Kidney (tissue), 22 donors: ENCODE measurements at places on chromosomes 3 and 15. TPM values are rescaled to one million over a fixed set of nuclear protein-coding genes. Genes with fewer than 3 reads are reported as not detected.

The CEP152 gene
- polyA plus RNA-seq, result 1.4 TPM

- no peak for DNase-seq
Observed at GRCh38 chr3:161474741-161475140, 21.9 kb upstream of the OTOL1 start.

DNA sequence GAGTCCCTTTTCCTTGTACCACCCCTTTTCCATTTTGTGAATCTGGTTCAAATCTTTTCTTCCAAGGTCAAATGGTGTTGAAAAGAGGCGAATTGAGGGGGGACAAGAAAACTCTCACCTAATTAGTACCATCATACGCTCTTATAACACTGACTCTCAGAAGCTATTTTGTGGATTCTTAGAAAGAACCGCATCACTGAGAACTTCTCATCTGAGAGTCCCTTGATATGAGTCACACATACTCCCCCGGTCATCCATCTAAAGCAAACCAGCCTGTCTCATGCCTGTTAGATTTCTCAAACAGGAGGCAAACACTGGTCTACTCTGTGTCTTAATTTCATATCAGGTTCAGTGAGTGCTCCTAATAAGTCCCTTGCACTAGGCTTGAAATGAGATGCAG, 76.5 kb upstream of the SPRED1 start:
- no peak for DNase-seq

- peak; percentile 60 for DNase-seq
Observed at GRCh38 chr15:74434263-74435136, 742 bp upstream of the SEMA7A start.

DNA sequence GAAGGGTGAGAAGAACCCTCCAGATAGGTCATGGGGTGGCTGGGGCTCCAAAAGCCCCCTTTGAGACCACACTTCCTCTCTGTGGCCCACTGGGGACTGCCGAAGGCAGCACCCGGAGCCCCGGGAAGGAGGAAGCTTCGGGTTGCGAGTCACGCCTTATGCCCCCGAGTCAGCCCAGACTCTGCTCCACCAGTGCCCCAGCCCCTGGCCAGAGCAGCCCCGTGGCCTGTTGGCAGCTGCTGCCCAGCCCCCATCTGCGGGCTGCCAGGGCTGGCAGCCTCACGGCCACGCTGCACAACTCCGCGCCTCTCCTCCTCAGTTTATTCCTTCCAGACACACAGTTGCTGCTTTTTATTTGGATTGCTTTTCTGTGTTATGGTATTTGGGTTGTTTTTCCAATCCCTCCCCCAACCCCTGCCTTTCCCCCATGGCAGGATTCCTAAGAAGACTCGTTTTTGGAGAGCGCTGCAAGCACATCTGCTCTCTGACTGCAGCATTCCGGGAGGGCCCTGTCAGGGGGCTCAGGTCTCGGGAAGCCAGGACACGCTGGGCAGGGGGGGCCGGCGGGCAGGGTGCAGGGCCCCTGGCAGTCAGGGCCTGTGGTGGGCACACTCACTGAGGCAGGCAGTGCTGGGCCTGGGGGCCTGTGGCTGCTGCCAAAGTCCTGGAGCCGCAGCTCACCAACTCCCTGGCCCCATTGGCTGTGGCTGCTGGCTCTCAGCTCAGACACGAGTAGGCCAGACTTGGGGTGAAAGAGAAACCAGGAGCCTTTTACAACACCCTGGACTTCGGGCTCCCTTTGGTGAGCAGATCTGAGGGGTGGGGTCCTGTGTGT, 20.2 kb downstream of the MAGEF1 start:
- peak; percentile 73 for DNase-seq

DNA sequence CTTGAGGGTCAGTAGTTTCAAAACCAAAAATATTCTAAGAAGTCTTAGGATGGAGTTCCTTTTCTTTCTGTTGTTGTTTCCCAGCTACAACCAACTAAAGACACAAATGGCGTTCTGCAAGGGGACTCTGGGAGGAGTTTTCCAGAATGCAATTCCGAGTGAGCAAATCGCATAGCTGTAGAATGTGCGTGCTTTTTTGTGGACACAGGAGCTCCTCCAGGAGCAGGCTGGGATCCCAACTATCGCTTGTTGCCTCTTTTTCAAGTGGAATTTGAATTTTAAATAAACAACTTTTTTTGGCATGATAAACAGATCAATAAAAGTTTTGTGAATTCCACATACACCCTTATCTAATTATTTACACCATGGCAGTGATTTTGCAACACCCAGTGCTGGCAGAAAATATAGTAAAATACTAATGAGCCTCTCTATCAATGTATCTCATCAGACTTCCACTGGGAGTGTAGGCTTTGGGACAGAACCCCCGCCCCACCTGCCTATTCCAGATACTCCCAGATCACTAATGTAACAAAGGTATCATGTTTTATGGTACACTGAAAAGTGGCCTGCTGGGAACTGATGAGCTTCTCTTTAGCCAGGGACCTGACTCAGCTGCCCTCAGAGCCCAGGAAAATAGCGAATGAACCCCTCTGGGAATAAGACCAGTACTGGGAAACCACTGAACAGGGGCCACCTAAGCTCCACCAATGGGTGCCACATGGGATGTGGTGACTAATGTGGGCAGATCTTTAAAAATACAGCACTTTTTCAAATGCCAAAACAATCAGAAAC, 66.4 kb downstream of the LMCD1 start:
- no peak for DNase-seq

The FBN1 gene
- 2.4 TPM for polyA plus RNA-seq

The TRPM1 gene
- 1.3 TPM for polyA plus RNA-seq

The CLRN1 gene
- not detected for polyA plus RNA-seq

The MAP1A gene
- 2.7 TPM for polyA plus RNA-seq

- DNase-seq, result no peak
Observed at GRCh38 chr3:132001999-132002398, 32.8 kb downstream of the CPNE4 start.

- no peak for DNase-seq
Observed at GRCh38 chr15:71136159-71136783, 21.0 kb downstream of the THSD4 start.

DNA sequence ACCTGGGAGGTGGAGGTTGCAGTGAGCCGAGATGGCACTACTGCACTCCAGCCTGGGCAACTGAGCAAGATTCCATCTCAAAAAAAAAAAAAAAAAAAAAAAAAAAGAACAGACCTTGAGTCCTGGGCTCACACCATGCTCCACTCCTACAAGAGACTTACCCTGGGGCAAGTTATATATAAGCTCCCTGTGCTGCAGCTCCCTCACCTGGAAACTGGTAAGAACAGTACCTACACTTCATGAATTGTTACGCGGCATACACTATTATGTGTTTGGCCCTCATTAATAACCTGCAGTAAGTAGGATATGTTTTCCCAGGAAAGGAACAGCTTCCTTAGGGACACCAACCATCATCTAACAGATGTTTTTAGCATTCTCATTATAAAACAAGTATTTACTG, 119.6 kb downstream of the FMN1 start:
- DNase-seq, result no peak

- DNase-seq, result no peak
Observed at GRCh38 chr3:153848702-153849101, 272.5 kb upstream of the ARHGEF26 start.

- DNase-seq, result peak; percentile 81
Observed at GRCh38 chr3:107431246-107432012, 54.2 kb downstream of the CCDC54 start.

DNA sequence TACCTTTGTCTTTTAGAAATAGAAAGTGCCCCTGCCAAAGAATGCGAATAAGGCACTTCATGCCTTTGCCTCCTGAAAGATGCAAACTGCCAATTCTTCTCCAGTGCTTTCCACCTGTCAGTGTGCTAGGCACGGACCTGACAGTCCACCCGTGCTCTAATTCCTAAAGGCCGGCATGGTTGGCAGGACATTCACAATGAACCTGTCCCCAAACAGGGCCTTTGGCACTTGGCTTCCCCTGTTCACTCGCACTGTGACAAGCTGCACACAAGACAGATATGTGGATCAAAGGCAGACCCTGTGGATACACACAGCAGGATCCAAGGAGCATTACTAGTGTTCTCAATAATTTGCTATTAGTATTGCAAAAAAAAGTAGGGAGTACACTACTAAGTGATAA, 505.7 kb upstream of the AGTR1 start:
- DNase-seq, result no peak
